Hypothalamus (tissue), 51 donors: ENCODE measurements at places on chromosomes 7 and 10.

DNA sequence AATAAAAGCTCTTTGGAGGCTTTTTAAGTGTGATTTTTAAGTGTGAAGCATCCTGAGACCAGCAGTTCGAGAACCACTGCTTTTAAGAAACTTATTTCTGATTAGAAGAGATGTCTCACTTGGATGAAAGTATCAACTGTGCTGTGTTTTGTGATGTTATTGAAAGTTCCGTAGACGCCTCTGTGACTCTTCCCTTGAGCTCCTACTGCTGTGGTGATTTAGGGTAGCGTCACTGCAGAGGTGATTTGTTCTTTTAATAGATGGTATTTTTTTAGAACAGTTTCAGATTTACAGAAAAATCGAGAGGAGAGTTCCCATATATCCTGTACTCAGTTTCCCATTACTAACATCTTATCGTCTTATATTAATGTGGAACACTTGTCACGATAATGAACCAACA is 29.5 kb downstream of the FBH1 start:
- DNase-seq, result no peak

DNA sequence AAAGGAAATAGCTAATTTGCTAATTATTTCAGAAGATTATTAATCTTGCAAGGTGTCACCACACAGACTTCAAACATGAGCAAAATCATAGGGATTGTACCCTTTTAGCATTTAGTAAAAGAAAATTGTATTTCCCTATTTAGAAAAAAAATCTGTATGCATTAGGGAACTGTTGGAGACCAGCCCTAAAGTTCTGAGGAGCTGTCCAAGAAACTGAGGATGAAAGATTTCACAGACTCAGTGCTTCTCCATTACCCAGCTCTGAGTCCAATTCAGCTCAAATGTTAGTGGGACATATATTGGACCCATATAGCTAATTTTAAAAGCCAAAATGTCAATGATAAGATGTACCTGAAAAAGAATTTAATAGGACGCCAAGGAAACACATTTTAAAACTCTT is 271.7 kb downstream of the SNX10 start:
- no peak for DNase-seq

GRCh38 chr7:24715661-24716479 is 41.4 kb downstream of the GSDME start:
- no peak for DNase-seq

DNA sequence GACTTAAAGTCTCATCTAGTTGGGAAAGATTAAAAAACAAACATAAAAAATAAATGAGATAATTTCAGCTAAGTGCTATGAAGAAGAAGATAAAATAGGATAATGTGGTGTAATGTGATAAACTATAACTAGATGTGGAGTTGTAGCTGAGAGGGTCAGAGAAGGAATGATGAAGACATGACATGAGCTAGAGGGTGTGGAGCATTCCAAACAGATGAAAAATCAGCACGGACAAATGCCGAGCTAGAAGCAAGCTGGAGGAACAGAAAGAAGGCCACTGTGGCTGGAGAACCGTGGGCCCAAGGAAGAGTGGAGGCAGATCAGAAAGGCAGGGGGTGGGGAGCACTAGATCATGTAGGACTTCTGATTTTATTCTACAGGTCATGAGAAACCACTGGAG is 70.6 kb downstream of the CDK6 start:
- no peak for DNase-seq

DNA sequence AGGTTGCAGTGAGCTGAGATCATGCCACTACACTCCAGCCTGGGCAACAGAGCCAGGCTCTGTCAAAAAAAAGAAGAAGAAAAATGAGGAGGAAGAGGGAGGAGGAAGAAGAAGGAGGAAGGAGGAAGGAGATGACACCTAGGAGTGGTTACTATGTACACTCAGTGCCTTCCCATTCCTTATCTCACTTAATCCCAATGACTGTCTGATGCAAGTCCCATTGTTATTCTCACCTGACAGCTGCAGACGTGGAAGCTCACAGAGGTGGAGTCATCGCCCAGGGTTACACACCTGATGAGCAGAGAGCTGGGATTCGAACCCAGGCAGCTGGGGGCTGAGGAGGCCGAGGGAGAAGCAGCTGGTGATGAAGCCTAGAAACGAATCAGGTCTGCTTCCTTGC is 258.8 kb downstream of the SNX10 start:
- no peak for DNase-seq

DNA sequence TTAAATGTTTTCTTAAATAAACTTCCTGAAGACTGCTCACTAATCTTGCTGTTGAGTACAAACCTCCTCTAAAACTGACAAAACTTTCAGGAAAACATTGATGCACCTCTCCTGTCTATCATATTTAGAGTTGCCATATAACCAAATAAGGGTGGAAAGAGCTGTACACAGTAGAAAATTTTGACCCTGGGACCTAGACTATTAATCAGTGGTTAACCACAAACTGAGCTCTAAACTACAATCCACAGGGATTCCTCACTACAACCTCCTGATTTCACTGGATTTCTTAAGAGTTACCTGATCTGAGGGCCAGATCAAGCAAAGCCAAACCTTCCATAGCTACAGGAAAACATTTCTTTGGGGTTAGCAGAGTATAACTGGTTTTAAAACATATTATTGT is 39.9 kb upstream of the WNT16 start:
- no peak for DNase-seq

- no peak for DNase-seq
These were observed 181.4 kb downstream of the ADK start for GRCh38 chr10:74332398-74332797.

DNA sequence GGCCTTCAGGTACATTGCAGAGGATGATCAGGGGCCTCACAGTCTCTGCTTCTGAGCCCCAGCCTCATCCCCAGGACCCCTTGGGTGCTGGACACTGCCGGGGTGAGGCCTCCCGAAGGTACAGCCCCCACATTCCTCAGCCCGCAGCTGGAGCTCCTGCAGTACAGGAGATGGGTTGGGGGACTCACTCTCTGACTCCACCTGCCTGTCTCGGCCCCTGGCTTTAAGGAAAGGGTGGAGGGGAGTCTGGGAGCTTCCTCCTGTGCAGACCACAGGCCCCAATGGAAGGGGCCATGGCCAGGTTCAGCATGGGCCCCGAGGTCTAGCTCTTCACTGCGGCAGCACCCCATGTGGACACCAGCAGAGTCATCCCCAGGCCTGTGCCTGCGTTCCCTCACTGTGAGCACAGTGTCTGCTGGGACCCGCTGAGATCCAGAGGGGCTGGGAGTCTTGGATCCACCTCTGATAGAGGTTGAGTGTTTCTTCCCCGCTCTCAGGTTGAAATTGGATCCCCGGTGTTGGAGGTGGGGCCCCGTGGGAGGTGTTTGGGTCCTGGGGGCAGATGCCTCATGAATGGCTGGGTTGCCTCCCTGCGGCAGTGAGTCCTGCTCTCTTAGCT is 99.9 kb downstream of the PRKAG2 start:
- DNase-seq, result no peak

DNA sequence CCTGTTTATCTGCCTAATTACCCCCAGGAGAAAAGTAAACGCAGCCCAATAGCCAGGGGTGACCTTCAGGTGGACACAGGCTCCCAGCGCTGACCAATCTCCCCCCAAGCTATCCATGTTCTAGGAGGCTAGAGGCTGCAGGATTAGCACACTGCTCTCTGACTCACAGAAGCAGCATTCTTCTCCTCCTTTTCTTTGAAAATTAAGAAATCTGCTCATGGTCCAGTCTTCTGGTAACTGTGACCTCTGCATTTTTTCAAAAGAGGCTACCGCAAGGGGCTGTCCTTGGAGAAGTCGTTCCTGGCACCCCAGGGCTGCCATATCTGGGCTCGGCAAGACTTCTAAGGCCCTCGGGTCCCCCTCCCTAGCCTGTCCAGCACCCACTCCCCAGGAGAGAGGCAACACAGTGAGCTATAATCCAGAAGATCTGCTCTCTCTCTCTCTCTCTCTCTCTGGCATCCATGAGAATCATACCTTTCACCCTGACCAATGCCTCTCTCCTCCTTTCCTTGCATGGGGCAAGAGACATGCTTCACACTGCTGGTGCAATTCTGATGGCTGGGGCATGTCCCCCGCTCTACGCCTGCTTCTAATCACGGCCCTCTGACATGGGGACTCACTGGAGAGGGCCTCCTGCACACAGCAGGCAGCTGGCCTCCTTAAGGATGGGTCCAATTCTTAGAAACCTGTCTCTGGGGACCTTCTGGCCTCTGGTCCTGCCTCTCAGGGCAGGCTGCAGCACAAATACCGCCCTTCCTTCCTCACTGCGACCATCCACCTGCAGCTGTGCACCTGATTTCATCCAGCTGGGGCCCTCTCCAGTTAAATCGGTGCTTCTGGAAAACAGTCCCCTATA is 27.3 kb downstream of the ANXA11 start:
- DNase-seq, result no peak

DNA sequence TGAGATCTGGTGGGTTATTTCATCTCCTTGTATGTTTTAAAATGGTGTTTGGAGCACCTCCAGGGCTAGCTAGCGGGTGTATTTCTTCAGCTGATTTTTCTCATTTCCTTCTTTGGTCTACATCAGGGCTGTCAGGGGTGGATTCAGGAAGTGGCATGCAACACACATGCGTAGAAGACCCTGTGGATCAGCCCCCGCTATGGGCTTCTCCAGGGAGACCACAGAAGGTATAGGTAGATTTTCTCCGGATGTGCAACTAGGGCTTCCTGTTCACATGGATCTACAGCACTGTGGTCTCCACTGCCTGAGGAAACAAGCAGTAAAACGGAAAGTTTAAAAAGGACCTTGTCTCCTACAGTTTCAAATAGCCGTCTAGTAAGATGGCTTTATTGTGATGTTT is 10.4 kb downstream of the NUB1 start:
- no peak for DNase-seq

DNA sequence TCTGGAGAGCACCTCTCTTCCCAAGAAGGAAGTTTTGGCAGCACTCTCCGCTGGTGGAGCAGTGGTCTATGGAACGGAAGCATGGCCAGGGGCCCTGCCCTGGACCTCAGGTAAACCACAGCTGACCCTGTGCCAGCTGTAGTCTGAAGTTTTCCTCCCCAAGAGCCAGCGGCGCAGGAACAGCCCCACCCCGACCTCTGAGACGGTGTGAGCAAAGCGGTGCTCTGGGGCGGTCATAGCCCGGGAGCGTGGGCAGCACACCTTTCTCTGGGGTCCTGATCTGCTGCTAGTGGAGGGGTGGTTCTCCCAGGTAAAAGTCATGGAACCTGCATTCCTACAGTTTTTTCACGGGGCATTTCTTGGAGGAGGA is 52.6 kb downstream of the TSPAN15 start:
- no peak for DNase-seq

- DNase-seq, result no peak
These were observed 155.4 kb downstream of the NEURL1 start for GRCh38 chr10:103648636-103649532.

DNA sequence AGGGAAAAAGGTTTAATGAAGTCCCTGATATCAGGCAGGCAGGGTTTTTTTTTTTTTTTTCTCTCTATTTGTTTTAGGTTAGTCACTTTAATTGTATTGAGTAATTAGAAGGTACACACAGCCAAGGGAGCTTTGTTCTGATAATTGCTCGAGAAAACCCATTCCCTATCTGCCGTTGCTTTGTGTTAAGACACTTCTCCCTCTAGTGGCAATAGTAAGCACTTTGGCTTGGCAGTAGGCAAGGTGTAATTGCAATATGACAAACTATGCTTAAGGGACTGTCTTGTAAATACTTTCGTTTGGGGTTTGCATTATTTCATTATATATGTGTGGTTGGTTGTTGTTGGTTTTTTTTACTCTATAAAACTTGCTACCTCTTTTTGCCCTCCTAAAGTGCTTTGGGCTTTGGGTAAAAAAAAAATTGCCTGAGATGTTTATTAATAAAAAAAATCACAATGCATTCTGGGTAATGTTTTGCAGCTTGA is 113.4 kb downstream of the BTRC start:
- no peak for DNase-seq

DNA sequence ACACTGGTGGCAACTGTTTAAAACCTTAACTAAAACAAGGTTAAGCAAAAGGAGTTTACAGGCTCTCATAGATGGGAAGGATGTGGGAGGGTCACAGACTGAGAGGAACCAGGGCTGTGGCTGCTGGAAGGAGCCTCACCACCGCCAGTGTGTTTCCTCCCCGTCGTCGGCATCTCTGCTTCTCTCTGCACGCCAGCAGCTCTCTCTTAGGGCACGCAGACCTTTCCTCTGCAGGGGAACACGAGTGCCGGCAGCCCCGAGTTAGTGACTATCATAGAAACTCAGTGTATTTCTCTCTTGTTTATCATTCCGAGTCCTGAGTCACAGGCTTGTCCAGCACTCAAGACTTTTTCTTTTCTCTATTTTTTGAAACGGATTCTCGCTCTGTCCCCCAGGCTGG is 8.1 kb upstream of the SH2D4B start:
- DNase-seq, result no peak

- DNase-seq, result no peak
These were observed 425.8 kb upstream of the CELF2 start for GRCh38 chr10:10591715-10592341.

DNA sequence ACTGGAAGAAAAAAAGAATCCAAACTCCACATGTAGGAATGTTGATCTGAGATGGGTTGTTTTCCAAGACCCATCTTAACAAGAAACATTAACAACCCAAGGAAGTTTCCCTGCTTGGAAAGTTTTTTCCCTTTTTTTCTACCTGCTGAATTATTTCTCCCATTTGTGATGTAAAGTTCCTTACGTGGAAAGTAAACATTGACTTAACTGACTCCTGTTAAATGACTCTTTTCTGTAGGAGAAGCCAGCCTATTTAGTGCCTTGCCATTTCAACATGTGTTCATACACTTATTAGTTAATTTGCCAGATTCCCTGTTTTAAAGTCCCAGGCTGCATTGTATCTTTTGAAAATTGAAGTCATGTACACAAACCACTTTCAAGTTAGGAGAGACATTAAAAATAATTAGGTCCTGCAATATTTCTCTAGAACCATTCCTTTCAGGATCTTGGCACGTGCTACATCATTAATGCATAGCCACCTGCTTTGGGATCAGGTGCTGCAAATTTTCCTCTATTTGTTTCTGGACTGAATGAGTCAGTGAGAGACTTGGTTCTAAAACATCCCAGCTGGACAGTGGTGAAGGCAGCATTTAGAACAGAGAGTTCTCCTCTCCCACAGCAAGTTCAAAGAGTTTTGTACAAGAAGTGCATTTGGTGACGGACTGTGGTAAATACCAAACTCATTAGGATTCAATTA is 698.5 kb downstream of the SUGCT start:
- DNase-seq, result no peak

- no peak for DNase-seq
These were observed 19.8 kb downstream of the YKT6 start for GRCh38 chr7:44220358-44221112.

DNA sequence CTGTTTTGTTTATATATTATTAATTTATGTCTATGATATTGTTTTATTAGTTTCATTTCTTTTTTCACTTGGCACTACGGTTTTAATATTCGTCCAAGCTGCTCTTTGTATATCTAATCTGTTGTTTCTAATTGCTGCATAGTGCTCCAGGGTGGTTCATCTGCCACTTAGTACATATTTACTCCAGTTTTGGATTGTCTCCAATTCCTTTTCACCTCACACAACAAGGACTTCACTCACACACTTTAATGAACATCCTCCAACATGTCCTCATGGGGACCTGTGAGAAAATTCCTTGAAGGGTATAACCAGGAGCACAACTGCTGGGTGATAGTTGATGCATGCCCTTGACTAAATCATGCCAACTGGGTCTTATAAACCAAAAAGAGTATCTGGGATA is 14.1 kb upstream of the NOC3L start:
- DNase-seq, result no peak
